ENCODE measurements at places on chromosomes 2 and 18. TPM values are rescaled to one million over a fixed set of nuclear protein-coding genes. Genes with fewer than 3 reads are reported as not detected.

The TFCP2L1 gene
- not detected for total RNA-seq

DNA sequence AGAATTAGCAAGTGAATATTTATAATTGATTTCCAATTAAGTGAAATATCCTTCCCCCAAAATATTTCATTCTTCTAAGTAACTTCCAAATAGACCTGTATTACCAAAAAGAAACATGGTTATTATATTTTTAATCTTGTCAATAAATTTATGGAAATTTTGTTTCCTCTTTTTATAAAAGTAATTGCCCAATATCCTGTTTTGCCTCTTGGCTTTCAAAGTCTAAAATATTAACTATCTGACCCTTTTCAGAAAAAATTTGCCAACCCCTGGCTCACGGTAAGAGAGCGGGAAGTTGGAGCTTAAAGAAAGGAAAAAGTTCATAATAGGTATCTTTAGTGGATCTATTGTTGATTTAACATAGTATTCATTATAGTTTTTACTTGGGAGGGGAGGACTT is 20.4 kb upstream of the SANBR start:
- no peaks in the 10 kb centered on the region for H3K27me3 ChIP-seq
- H3K4me3 ChIP-seq = no peak overlapping the region
- no peaks in the 10 kb centered on the region for H3K36me3 ChIP-seq
- DNase-seq = no peak

The GALR1 gene
- not detected for total RNA-seq

GRCh38 chr2:234437642-234438304 is 59.1 kb downstream of the ARL4C start:
- H3K4me1 ChIP-seq = peaks cover 32% of the 10 kb centered on the region
- H3K4me3 ChIP-seq = no peak overlapping the region
- no peaks in the 10 kb centered on the region for H3K27me3 ChIP-seq
- peaks cover 5% of the 10 kb centered on the region for H3K36me3 ChIP-seq

The FOXD4L1 gene
- total RNA-seq = not detected

DNA sequence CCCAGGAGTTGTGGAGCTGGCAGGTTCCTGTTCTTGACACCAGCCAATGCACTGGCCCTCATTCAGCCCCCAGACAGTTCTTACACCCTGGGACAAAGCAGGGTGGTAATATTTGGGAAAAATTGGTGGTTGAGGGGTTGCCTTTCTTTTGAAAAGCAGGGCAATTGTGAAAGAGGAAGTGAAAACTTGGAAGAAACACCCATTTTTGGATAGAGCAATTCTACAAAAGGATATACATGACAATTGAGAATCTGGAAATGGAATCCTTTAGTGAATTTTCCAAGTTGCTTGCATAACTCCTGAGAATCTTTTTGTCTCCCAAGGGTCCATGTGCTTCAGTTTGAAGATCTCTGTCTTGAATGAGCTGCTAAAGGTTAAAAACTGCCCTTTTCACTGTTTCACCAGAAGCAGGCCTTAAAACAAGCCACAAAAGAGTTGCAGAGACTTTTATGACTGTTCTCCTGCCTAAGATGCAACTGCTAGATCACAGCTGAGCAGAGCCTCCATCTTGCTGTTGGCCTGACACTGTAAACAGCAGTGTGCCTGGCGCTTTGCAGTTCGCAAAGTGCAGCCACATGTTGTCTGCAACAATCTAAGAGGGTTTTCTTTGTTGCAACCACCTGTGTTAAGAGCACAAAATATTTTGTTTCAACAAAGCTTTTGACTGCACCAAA is 11.8 kb downstream of the COL4A4 start:
- no peak overlapping the region for H3K4me3 ChIP-seq
- no peaks in the 10 kb centered on the region for H3K4me1 ChIP-seq
- no peak for DNase-seq
- no peak overlapping the region for H3K27ac ChIP-seq
- H3K27me3 ChIP-seq = peaks cover 39% of the 10 kb centered on the region
- H3K36me3 ChIP-seq = peaks cover 2% of the 10 kb centered on the region

The IL1RN gene
- 1.2 TPM for total RNA-seq

GRCh38 chr2:83162421-83162820 is 1296.7 kb downstream of the SUCLG1 start:
- H3K36me3 ChIP-seq = no peaks in the 10 kb centered on the region
- no peak overlapping the region for H3K27ac ChIP-seq
- H3K27me3 ChIP-seq = no peaks in the 10 kb centered on the region
- H3K4me3 ChIP-seq = no peak overlapping the region

DNA sequence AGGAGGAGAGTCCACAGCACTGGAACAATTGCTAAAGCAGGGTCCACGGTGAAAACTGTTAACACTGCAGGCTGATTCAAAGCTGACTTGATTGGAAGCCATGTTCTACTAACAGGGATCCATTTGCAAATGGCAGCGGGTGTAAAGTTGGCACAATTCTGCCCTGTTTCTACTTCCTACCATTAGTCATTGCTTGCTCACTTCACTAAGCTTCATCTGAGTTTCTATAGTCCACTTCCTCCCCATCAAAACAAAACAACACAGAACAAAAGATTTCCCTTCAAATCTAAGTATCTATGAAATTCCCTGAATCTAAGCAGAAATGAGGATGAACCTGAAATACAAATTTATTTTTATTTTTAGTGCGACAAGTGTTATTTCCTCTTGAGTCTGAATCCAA is 187.4 kb upstream of the SOX11 start:
- no peaks in the 10 kb centered on the region for H3K4me1 ChIP-seq
- H3K36me3 ChIP-seq = no peaks in the 10 kb centered on the region
- H3K27ac ChIP-seq = no peak overlapping the region

The SERTAD2 gene
- total RNA-seq = 31.1 TPM

GRCh38 chr2:189534854-189535832 is 45.4 kb downstream of the SLC40A1 start:
- DNase-seq = no peak
- H3K36me3 ChIP-seq = no peaks in the 10 kb centered on the region
- no peak overlapping the region for H3K4me3 ChIP-seq
- no peaks in the 10 kb centered on the region for H3K4me1 ChIP-seq
- no peak overlapping the region for H3K27ac ChIP-seq

DNA sequence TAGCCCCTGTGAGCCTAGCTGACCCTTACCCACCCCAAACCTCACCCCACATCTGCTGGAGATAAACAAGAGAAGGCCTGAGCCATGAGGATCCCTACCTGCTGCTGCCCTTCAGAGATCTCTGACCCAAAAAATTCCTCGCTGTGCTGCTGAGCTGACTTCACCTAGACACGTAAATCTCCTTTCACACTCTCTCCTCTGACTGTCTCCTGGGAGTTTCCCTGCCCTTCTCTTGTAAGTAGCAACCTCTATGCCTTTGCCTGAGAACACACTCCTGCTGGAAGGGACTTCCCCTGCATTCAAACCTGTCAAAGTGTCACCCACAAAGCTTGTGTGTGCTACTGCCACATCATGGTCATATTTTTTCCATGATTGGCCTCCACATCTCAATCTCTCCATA is 134.2 kb upstream of the NOL4 start:
- no peaks in the 10 kb centered on the region for H3K27me3 ChIP-seq
- no peak overlapping the region for H3K4me3 ChIP-seq
- H3K27ac ChIP-seq = no peak overlapping the region
- no peaks in the 10 kb centered on the region for H3K36me3 ChIP-seq
- H3K4me1 ChIP-seq = no peaks in the 10 kb centered on the region
- no peak for DNase-seq

The C2orf92 gene
- total RNA-seq = 12.5 TPM

The LYG1 gene
- total RNA-seq = 1.8 TPM

- no peak overlapping the region for H3K27ac ChIP-seq
- H3K36me3 ChIP-seq = peaks cover 2% of the 10 kb centered on the region
- H3K27me3 ChIP-seq = no peaks in the 10 kb centered on the region
Observed at GRCh38 chr2:8877894-8878293, 40.5 kb upstream of the KIDINS220 start.
